Iris pigment epithelial cell (primary cell): ENCODE measurements at places on chromosomes 3 and 15.

- no peak for DNase-seq
Observed at GRCh38 chr3:47010111-47010712, 30.7 kb downstream of the NBEAL2 start.

DNA sequence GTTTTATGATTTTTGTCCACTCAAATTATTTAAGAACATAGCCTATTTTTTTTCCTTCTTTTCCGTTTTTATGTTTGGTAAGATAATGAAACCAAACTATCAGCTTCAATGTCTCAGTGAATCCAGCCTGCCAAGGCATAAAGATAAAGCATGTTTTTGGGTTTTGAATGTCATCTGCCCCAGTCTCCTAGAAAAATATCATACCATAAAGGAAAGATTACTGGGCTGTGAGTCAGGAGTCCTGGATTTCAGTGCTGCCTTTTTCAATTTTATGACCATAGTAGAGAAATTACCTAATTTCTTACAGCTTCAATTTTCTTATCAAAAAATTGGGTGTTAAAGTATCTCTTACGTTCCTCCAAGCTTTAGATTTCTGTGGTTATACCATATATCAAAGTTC is 87.5 kb downstream of the GAP43 start:
- DNase-seq, result no peak

DNA sequence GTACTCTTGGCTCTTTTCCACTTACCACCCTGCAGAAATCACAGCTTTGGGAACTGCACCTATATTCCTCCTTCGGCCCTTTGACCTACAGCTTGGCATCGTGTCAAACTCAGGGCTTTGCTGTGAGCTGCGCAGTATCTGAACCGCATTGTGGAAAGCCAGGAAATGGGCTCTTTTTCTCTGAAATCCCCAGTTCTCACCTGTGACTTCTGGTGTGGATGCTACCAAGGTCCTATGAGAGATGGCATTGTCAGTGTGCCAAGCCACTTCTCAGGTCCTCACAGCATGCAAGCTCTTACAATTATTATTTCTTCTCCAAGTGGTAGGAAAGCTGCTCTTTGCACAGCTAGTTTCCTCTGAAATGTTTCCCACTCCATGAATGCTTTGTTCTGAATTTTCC is 450.6 kb upstream of the TBL1XR1 start:
- no peak for DNase-seq

DNA sequence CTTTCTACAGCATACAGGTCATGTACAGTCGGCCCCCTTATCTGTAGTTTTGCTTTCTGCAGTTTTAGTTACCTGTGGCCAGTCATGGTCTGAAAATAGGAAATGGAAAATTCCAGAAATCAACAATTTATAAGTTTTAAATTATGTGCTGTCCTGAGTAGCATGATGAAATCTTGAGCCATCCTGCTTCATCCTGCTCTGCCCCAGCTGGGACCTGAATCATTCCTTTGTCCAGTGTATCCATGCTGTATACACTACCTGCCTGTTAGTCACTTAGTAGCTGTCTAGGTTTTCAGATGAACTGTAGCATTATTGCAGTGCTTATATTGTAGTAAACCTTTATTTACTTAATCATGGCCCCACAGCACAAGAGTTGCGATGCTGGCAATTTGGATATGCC is 44.8 kb downstream of the AP4E1 start:
- peak; percentile 61 for DNase-seq

DNA sequence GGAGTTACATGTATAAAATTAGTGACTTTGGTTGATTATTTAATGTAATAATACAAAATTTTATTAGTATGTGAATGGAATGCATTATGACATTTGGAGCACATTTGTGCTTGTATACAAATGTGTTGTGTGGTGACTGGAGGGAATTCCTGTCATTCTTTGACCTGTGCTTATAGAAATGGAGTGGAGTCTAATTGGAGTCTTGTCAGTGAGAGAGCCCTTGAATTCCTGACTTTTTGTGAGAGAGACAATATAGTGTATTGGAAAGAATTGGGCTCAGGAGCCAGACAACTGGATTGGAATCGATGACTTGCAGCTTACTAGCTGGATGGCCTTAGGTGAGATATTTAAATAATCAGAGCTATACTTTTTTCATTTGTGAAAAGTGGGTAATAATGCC is 9.4 kb downstream of the TCF12 start:
- peak; percentile 37 for DNase-seq

DNA sequence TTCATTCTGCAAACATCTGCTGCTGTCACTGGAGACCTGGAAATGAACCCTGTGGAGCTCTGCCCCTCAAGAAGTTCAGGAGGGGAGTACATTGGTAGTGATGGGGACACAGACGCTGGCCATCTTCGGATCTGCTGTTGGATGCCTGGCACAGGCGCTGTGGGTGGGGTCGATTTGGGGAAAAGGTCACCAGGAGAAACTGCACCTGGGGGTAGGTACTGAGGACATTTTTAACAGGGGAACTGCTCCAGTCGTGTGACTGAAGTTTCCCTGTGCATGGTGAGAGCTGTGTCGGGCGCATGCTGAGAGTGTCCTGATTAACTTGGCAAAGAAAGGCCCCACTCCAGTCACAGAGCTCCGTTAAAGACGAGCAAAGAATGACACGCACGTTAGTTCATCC is 3.4 kb downstream of the UROC1 start:
- no peak for DNase-seq

DNA sequence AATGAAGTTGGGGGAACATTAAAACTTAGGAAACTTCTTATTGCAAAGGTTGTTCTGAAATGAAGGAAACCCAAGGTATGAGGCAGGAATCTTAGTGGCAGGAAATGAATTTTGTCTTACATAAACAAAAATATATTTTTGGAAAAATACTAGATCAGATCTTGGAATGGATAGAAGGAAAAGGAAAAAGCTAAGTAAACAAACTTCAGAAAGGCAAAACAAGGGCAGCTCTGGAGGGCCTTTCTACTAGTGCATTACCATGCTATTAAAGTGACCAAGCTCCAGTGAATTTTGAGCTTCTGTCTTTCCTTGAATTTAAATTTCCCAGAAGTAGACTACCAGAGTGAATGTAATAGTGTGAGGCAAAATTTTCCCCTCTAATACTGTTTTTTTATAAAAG is 13.6 kb downstream of the ARL6 start:
- peak; percentile 6 for DNase-seq

GRCh38 chr3:36907911-36908646 is 36.8 kb downstream of the TRANK1 start:
- DNase-seq, result peak; percentile 89

DNA sequence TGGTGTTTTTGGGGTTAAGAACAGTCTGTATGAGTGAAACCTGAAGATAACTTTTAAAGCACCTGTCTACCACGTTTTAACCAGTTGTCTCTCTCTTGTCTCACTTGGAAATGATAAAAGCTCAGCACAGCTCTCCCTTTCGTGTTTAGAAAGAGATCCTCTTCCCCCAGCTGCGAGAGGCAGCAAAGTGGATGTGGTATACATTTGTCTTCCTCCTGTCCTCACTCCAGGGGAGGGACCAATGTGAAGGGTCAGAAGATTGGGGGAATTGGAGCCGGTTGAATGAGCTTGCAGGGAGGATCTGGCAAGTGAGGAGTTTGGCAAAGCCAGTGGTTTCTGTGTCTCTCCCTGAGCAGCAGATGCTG is 14.6 kb downstream of the SMAD6 start:
- no peak for DNase-seq

DNA sequence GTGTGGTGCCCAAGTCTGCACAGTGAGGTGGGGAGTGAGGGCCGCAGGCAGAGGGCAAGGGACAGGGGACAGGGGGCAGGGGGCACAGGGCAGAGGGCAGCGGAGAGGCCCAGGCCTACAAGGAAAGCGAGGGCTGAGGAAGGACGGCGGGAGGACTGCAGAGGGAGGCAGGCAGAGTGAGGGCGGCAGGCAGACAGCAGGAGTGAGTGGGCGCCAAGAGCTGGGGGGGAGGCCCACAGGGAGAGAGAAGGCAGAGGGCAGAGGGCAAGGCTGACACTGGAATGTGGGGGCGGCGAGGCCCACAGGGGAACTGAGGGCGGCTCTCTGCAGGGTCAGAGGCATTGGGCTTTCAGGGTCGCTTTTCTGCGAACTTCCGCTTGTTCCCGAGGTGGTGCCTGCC is 267.8 kb upstream of the NDN start:
- no peak for DNase-seq

DNA sequence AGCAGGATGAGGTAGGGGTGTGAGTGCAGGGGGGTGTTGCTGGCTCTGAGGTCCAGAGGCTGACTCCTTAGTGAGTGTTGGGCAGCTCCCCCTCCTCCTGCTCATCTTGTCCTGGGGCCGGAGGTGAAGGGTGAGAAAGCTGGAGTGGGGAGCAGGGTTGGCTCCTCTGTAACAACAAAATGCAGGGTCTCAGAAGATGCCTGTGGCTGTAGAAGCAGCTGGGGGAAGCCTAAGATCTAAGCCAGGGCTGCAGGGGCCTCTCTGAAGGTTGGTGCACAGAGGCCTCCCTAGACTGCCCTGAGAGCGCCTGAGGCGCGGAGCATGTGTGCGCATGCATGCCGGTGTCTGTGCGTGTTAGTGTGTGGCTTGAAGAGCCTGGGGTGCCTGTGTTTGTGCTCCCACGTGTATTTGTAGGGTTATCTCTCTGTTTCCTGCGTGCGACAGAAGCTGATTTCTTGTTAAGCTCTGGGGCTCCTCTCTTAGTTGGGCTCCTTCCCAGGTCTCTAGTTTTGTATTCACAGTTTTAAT is 5.3 kb upstream of the HDAC11 start:
- no peak for DNase-seq

DNA sequence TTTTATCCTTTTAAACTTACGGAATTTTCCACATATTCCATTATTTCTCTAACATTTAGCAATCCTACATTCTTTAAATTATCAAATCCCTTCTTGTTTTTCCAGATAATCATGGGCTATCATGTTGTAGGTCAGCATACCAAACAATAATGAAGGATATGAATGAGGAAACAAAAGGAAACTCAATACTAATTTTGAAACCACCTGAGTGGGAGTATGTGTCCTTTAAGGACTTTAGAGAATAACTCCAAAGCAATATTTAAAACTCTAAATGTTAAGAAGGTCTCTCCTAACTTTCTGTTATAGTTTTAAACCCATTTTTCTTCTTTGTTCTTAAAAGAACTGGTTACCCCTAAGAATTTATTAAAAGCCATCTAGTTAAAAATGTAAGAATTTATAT is 43.0 kb downstream of the TP53BP1 start:
- DNase-seq, result no peak

- DNase-seq, result peak; percentile 21
Observed at GRCh38 chr3:5160940-5161858, 26.3 kb upstream of the EDEM1 start.

DNA sequence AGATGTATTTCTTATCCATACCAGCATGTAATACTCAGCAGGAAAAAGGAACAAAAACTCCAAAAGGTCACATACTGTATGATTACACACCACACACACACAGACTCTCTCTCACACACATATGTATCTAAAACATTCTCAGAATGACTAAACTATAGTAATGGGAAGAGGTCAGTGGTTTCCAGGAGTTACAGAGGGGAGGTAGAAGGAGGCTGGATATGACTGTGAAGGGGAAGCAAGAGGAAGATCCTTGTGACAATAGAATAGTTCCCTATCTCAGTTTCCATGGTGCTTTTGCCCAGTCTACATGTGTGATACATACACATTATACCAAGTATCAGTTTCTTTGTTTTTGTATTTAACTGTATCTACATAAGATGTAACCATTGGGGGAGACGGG is 190.1 kb downstream of the IL5RA start:
- no peak for DNase-seq

- DNase-seq, result peak; percentile 17
Observed at GRCh38 chr3:58719684-58720083, 53.1 kb upstream of the FAM3D start.

- no peak for DNase-seq
Observed at GRCh38 chr15:99480016-99480810, 85.6 kb upstream of the MEF2A start.

DNA sequence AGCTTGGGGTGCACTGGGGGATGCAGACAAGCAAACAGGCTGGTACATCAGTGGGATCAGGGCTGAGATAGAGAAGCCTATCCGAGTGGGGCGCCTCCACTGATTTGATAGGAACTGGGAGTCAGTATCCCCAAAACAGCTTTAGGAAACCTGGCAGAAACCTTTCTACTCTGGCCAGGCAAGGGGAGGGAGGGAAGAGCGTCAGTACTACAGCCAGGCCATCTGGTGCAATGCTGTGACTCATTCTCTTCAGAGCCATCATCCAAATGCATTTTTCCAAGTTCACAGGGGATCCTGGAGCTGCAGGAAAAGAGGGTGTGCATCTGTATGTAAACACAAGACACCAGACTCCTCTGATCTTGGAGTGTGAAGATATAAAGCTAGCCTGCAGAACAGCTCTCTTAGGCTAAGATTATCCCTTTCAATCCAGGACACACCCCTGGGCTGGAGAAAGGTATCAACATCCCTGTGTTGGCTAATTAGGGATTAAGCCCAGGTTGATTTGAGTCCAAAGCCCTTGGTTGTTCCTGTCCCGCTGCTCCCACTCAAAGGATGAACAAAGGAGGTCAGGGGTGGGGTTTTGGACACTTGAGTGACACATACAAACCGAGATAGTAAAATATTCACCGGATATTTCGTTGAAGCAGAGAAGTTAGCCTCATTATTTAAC is 9.3 kb downstream of the GALNT15 start:
- DNase-seq, result peak; percentile 90
